ENCODE measurements at places on chromosomes 12 and 14.

- no peak for DNase-seq
Measured at GRCh38 chr12:84561351-84561750, 351.2 kb downstream of the SLC6A15 start.

GRCh38 chr12:21169878-21170472 is 39.0 kb downstream of the SLCO1B1 start:
- DNase-seq = peak; percentile 57

DNA sequence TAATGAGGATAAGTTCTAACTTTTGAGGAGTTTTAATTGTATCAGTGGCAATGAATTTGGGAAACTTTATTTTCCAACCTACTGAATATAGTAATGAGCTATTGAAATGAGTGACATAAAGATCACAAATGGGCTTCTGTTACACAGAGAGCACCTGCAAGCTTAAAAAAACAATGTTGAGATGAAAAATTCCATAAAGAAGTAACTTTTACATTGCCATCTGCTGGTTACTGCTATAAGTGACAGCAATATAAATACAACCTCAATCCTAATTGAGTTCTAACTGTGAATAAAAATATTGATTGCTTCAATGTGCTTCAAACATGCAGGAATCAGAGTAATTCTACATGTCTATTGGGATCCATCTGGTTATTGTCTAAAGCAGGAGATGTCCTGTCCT is 14.2 kb downstream of the WIF1 start:
- no peak for DNase-seq

DNA sequence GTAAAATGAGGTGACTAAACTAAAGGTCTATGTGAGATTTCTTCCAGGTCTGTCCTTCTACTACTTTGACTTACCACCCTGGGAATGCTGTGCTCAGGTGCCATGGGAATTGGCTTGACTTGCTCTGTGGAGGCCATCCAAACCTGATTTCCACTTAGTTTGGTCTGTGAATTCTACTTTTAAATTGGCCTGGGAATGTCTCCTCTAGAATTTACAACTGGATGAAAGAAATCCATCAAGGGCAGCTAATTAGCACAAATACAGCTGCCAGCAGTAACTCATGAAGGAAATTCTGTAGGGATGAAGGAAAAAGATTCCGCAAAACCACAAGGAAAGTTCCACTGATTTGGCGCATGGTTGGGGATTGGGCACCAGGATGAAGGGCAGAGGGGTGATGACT is 31.7 kb upstream of the FRMD6 start:
- DNase-seq = no peak

DNA sequence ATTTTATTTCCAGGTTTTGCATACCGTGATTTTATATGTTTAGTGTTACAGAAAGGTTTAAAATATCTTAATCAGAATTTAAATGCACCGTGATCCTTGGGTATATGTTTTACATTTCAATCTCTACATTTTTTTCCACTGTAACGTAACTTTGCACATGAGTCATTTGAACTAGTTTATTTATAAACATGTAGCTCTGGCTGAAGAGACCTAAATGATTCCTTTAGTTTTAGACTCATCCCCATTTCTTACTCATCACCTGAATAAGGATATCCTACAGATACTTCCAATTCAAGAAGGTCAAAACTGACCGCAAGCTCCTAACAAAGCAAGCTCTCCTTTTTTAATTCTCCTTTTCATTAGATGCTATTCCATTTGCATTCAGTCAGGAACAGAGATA is 42.7 kb upstream of the SLC6A15 start:
- no peak for DNase-seq

GRCh38 chr14:52325630-52326029 is 11.5 kb downstream of the PTGER2 start:
- no peak for DNase-seq

All from activated CD4-positive, alpha-beta T cell treated with anti-CD3 and anti-CD28 coated beads for 36 hours (primary cell).